Stomach (tissue), 19 donors: ENCODE measurements at places on chromosomes 7 and 10. TPM values are rescaled to one million over a fixed set of nuclear protein-coding genes. Genes with fewer than 3 reads are reported as not detected.

Gene TMEM176A
- 14.7 TPM for total RNA-seq

Gene RARRES2
- 90.4 TPM for total RNA-seq

Gene HOXA5
- total RNA-seq: 2.9 TPM

Gene OR2A42
- total RNA-seq: not detected

Gene TAS2R41
- not detected for total RNA-seq

Gene DPCD
- 46.1 TPM for total RNA-seq

Gene WEE2
- not detected for total RNA-seq

Gene PUS7
- total RNA-seq: 12.8 TPM

Gene NME8
- not detected for total RNA-seq

Gene IFT22
- 36.4 TPM for total RNA-seq

Gene CHRM2
- total RNA-seq: 4.9 TPM

Gene TMEM196
- total RNA-seq: not detected

Gene TBRG4
- 79.5 TPM for total RNA-seq

Gene GHITM
- 108 TPM for total RNA-seq

Gene STOX1
- 9.3 TPM for total RNA-seq

Gene SLC18A3
- not detected for total RNA-seq

Gene EFCAB10
- not detected for total RNA-seq

Gene AS3MT
- total RNA-seq: 4.9 TPM

Gene ZPBP
- total RNA-seq: not detected

Gene CTAGE8
- not detected for total RNA-seq

Gene LIPN
- total RNA-seq: 1.1 TPM

Gene LFNG
- 103 TPM for total RNA-seq

Gene SPDYE2B
- not detected for total RNA-seq

Gene UCMA
- not detected for total RNA-seq

Gene HK1
- total RNA-seq: 53.6 TPM

Gene SPDYE16
- not detected for total RNA-seq

Gene ZNF727
- total RNA-seq: 1.3 TPM

Gene TSPAN33
- total RNA-seq: 8.5 TPM

Gene CTNNA3
- total RNA-seq: 46.1 TPM

Gene LRRC4
- 0.45 TPM for total RNA-seq
